ENCODE measurements at places on chromosomes 5 and 9.

DNA sequence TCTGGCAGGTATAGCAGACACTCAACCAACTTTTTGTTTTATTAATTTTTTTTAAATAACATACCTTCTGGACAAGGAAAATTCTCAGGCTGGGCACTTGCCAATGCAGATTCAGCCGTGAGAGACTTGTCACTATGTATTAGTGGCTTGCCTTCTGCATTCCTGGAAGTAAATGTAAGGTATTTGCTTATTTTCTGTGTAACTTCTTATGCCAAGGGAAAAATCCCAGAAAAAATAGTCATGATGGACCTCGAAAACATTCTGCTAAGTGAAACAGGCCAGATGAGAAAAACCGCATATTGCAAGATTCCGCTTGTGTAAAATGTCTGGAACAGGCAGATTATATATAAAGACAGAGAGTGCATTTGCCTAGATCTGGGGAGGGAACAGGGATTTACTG is 260.3 kb upstream of the DAPK1 start:
- no peak for DNase-seq

DNA sequence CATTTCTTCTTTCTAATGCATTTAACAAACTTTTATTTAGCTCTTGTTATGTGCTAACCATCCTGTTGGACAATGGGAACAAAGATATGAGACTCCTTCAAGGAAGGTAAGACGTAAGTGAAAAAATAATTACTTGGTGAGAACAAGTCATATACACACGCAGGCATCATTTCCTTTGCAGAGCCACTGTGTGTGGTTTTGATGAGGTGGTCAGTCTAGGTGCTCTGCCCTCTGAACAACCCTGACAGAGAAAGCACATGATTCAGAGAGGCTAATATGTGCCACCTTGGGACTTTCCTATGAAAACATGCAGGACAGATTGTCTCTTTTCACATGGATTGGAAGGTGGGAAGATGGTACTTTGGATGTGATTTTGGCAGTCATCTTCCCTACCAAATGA is 1162.5 kb upstream of the DMAC1 start:
- DNase-seq, result no peak

GRCh38 chr9:110261632-110262031 is 5.3 kb upstream of the TXN start:
- no peak for DNase-seq

GRCh38 chr9:88824711-88825110 is 166.6 kb upstream of the S1PR3 start:
- no peak for DNase-seq

DNA sequence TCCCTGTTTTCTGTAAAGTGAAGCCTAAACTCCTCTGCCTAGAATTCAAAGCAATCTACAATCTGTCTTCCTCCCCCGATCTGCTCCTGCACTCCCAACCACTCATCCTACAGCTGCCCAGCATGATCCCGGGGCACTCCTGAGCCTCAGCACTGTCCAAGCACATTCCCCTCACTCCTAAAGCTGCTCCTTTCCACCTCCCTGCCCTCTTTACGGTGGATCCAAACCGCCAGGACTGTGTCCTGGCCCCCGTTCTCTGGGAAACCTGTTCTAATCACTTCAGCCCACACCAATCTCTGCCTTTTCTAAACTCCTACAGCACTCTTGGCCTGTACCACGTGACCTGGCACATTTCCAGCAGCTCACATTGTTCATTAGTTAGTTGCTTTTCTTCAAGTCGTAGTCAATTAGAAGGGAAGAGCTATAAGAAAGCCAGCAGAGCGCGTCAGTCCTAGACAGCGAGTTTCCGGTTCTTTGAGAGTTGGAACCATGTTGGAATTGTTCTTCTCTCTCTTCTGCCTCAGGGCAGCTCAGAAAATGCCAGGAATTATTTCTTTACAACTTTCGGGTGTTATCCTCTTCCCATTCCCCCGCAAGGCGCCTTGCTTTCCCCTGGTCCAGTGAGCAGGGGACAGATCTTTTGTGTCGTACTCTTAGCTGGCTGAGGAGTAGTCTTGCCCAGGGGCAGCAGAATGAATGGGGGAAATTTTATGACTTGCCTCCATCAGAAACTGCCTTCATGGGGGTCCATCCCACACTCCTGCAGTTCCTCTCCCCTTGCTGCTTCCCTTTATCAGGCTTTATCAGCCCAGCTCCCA is 60.7 kb downstream of the NRG2 start:
- DNase-seq, result no peak

DNA sequence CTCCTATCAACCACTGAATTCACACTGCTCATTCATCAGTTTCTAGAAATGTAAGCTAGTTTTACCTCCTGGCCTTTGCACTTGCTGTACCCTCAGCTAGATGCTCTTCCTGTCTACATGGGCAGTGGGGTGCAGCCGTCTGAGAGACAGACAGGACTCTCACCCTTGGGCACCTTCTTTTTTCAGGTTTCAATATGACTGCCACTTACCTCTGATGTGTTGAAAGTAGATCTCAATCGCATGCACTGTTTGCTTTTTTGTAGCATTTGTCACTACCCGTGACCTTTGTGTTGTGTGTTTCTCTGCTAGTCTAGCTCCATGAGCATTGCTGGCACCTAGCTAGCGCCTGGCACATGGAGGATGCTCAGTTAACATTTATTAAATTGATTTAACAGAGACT is 403.1 kb upstream of the TRPC7 start:
- no peak for DNase-seq

DNA sequence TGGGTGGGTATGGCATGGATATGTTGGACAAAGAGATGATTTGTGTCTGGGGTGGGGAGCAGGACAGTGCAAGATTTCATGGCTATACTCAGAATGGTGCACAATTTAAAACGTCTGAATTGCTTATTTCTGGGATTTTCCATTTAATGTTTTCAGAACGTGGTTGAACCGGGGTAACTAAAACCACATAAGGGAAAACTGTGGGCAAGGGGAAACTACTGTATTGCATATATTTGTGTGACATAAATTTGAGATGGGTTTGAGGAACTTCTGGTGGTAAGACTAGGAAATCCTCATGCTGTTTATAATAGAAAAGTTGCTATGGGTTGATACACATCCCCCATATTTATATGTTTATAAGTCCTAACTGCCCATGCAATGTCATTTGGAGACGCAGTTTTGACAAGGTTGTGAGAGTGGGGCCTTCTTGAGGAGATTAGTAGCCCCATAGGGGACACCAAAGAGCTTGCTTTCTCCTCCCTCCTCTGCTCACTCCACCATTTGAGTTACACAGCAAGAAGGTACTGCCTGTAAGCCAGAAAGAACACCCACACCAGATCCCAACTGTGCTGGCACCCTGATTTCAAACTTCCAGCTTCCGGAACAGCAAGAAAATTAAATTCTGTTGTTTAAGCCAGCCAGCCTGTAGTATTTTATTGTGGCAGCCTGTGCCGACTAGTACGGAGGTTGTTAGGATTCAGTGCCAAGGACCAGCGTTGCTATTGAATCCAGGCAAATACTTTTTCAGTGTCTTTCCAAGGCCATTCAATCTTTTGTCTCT is 2118.9 kb downstream of the MAT2B start:
- DNase-seq, result no peak

DNA sequence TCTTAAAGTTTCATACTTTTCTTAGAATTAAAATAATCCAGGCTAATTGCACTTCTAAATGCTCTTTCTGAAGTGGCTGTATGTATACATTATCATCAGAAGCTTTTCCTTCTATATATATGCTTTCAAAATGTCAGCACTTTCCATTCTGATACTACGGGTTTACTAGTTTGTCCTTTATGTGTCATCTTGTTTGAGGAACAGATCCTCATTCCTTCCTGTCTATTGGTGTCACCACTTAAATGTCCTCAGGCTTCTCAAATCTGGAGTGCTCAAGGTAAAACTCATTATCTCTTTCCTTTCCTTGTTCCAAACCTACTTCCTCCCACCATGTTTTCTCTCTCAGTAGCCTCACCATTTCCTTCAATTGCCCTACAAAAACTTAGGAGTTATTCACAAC is 236.3 kb downstream of the CSNK1G3 start:
- no peak for DNase-seq

- no peak for DNase-seq
Measured at GRCh38 chr9:97419309-97419867, 7.5 kb downstream of the TDRD7 start.

- DNase-seq, result no peak
Measured at GRCh38 chr9:128310461-128310860, 11.8 kb downstream of the TRUB2 start.

DNA sequence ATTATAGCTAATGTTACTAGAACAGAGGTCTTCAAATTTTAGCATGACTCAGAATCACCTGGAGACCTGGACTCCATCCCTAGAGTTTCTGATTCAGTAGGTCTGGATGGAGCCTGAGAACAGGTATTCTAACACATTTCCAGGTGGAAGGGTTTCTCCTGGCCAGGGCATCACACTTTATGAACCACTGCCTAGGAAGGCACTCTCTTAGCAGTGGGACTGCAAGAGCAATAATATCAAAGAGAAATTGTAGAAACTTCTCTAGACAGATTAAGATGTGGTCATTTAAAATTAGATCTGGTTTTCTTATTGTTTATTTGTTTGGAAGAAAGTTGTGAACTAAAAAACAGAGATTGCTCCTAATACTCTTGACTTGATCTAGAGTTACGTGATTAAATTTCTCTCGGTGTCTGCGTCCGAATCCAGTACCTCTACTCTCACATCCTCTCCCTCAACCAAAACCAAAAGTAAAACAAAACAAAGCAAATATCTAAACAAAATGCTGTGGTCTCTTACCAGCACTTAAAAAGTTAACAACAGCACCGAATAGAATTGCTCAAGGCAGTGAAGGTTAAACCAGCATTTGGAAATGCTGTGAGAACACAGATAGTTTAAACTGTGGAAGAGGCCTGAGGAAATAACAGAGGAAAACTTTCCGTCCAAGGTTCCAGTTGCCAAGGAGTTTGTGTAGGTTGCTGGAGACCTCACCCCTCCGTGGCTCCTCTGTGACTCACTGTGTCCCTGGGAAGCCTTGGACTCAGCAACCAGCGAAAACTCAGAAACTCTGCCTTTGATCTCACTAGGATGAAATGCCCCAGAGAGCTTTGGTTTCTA is 193.4 kb downstream of the ARRDC3 start:
- DNase-seq, result no peak

- DNase-seq, result no peak
Measured at GRCh38 chr9:90469435-90469834, 173.2 kb downstream of the DIRAS2 start.

DNA sequence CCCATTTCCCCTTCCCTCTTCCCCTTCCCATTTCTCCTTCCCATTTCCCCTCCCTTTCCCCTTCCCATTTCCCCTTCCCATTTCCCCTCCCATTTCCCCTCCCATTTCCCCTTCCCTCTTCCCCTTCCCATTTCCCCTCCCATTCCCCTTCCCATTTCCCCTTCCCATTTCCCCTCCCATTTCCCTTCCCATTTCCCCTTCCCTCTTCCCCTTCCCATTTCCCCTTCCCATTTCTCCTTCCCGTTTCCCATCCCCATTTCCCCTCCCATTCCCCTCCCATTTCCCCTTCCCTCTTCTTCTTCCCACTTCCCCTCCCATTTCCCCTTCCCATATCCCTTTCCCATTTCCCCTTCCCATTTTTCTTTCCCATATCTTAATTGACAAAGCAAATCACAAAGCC is 109.0 kb downstream of the OLFM1 start:
- no peak for DNase-seq

GRCh38 chr9:37554318-37554717 is 21.9 kb downstream of the FBXO10 start:
- no peak for DNase-seq

DNA sequence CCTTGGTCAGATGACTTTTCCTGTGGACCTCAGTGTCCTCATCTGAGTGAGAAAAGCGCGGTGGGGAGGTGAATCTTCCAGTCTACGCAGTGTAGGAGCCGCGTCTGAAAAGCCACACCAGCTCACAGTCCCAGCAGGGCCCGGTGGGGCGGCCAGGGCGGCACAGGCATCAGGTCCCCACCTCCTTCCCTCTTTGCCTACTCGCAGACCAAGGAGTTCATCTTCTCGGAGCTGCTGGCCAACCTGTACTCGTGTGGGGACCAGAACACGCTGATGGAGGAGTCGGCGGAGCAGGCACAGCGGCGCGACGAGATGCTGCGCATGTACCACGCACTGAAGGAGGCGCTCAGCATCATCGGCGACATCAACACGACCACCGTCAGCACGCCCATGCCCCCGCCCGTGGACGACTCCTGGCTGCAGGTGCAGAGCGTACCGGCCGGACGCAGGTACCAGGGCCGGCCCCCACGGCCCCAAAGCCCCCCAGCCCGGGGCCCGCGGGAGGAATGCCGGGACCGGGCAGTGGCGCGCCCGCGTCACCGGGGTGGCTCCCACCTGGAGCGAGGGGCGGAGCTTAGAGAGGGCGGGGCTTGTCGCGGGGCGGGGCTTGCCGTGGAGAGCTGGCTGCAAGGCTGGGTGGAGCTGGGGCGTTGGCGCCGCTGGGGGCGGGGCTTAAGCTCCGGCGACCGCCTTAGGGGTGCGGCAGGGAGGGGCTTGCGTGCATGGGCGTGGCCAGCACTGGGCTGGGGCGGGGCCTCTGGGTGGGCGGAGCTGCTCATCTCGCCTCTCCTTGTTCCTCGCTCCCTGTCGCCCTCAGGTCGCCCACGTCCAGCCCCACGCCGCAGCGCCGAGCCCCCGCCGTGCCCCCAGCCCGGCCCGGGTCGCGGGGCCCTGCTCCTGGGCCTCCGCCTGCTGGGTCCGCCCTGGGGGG is 25.6 kb downstream of the GOLGA2 start:
- peak; percentile 96 for DNase-seq

GRCh38 chr9:78493166-78493742 is 196.3 kb downstream of the PSAT1 start:
- no peak for DNase-seq

- DNase-seq, result no peak
Measured at GRCh38 chr5:87390075-87390474, 22.7 kb downstream of the CCNH start.

- no peak for DNase-seq
Measured at GRCh38 chr9:33431420-33431819, 16.0 kb downstream of the AQP3 start.

DNA sequence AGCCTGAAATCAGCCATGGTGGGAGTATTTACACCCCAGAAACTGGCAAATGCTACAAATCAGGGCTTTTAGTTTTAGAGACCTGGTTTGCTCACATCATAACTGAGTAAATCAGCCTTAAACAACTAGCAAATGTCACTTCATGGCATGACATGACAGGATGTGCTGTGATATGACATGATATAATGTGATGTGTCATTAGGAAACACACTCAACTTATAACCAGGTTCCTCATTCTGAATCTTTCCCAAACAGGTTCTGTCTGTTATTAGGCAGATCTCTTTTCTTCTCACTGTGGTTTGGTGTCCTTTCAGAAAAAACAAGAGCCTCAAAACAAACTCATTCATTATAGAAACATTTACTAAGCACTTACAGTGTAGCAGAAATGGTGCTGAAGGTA is 90.5 kb downstream of the ADAMTS12 start:
- DNase-seq, result no peak

- DNase-seq, result no peak
Measured at GRCh38 chr9:123228967-123229366, 39.4 kb downstream of the STRBP start.

- no peak for DNase-seq
Measured at GRCh38 chr5:128413356-128413755, 124.7 kb downstream of the FBN2 start.

- no peak for DNase-seq
Measured at GRCh38 chr9:110940951-110941557, 97.2 kb downstream of the LPAR1 start.

GRCh38 chr5:155947394-155948062 is 379.4 kb upstream of the SGCD start:
- DNase-seq, result no peak

GRCh38 chr5:139636975-139637408 is 11.2 kb upstream of the CXXC5 start:
- DNase-seq, result no peak

GRCh38 chr5:176711883-176712282 is 64.6 kb downstream of the TSPAN17 start:
- no peak for DNase-seq
